Dermis microvascular lymphatic vessel endothelial cell (primary cell): ENCODE measurements at places on chromosomes 12 and 14.
A peak's percentile ranks its signal among the peaks of the same experiment; 100 is the strongest.

DNA sequence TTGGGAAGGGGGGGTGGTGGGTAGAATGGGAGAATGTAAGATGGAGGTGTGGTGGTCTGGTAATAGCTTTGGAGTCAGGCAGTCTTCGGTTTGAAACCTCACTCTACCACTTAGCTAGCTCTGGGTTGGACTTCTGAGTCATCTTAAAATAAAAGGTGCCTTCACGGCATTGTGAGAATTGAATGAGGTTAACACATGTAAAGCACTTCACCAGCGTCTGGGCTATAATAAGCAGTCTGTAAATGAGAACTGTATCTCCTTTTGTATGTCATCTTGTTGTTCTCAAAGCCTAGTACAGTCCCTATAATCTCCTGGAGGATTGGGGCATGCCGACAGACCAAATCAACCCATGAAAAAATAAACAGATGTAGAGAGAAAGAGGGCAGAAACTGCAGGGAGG is 11.2 kb downstream of the C2CD5 start:
- DNase-seq: no peak

- no peak for DNase-seq
Measured at GRCh38 chr14:37179896-37180502, 7.6 kb upstream of the SLC25A21 start.

DNA sequence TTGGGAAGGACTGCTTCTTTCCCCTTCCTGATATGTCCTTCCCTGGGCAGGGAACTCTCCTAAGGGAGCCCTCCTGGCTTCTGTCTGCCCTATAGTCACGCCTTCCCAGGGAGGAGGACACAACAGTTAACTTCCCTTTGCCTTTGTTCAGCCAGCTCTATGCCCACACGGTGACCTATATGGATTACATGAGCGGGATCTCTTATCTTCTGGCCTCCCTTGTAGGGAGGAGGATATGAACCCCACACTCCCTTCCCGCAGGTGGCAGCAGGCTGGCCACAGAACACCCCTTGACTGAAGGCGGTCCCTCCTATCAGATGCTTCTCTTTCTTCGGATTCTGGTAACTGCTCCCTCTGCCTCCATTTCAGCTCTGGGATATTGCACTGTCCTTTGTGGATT is 135.6 kb upstream of the MAX start:
- DNase-seq: no peak

DNA sequence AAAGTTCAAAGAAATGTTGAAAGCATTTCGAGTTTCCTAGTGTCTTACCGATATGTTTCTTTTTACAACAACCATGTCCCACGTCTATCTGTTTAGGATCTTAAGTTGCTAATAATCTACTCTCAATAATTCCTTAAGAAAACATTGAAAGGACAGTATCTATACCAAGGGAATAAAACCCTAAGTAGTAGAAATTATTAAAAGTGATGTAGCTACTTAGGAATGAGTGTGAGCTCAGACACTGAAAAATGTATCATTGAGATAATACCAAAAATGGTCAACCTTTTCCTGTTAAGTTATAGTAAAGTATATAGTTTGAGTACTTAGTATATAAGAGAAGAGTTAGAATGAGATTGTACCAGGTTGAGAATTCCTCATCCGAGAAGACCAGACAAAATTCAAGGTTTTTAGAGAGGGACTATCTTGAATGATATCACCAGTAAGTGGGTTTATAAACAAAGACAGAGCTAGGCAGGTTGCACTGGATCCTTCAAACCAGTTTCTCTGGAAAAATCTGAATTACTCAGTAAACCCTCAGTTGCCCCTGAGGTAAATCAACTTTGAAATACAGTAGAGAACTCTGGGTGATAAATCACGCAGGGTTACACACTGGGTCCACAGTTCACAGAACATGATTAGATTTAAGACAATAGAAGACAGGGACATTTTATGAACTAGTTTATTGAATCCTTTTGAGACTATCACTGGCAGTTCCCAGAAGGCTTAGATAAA is 96.8 kb downstream of the ERGIC2 start:
- no peak for DNase-seq

DNA sequence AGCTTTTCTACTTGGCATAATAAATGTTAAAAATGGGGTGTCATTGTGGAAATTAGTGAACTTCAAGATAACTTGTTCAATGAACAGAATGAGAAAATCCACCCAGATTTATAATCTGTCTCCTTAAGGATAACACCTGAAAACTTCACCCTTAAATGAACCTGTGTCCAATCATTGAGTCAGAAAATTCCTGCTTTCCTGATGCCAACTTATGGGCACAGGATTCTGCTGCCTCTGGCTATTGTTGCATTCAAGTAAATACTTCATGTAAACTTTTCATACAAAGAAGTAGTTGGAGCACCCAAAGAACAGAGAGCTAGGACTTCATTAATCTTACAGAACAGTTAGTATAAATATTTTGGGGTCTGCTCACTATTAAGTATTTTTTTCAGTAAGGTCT is 98.9 kb upstream of the PLEKHA5 start:
- no peak for DNase-seq

GRCh38 chr12:70660620-70661219 is 23.5 kb upstream of the PTPRB start:
- no peak for DNase-seq

GRCh38 chr12:2644683-2645405 is 149.9 kb upstream of the FKBP4 start:
- peak; percentile 56 for DNase-seq

DNA sequence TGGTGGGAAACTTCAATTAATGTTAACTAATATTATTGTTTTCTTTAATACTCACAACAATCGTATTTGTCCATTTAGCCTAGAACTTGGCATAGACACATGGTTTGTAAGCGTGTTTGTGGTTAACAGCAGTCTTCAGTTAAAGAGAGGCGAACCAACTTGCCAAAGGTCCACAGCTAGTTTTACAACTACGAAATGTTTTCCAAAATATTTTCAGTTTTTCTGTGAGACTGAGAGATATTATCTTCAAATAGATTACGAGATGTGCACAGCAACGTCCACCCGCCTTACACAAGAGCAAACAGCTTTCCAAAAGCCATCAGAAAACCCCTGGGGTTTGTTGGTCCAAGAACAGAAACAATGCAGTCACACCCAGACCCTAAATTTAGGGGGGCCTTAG is 58.6 kb upstream of the RASSF3 start:
- no peak for DNase-seq

GRCh38 chr14:57297852-57298251 is 29.1 kb downstream of the AP5M1 start:
- no peak for DNase-seq

GRCh38 chr14:60647081-60647836 is 2.0 kb downstream of the SIX1 start:
- peak; percentile 75 for DNase-seq

DNA sequence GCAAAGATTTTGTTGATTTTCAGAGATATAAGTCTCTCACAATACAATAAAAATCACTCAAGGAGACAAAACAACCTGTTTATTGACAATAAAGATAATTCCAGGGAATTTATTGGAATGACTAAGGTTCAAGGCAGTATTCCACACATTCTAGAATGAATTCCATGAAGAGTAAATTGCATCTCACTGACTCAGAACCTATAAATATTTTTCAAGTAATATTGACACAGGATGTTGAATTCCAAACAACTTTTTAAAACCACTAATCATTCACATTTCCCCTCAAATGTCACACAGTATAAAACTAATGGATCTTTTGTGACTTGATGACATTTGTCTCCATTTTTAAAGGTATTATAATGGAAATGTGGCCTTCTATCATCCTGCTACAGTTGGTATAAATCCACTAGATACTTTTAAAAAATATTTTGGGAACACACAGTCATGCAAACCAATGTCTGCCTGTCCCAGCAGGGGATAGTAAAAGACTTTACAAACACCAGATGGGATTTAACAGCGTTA is 42.1 kb upstream of the LGR5 start:
- DNase-seq: no peak

- DNase-seq: no peak
Measured at GRCh38 chr12:4251216-4251891, 22.2 kb upstream of the CCND2 start.

- no peak for DNase-seq
Measured at GRCh38 chr12:112023759-112024396, 10.7 kb downstream of the ERP29 start.

DNA sequence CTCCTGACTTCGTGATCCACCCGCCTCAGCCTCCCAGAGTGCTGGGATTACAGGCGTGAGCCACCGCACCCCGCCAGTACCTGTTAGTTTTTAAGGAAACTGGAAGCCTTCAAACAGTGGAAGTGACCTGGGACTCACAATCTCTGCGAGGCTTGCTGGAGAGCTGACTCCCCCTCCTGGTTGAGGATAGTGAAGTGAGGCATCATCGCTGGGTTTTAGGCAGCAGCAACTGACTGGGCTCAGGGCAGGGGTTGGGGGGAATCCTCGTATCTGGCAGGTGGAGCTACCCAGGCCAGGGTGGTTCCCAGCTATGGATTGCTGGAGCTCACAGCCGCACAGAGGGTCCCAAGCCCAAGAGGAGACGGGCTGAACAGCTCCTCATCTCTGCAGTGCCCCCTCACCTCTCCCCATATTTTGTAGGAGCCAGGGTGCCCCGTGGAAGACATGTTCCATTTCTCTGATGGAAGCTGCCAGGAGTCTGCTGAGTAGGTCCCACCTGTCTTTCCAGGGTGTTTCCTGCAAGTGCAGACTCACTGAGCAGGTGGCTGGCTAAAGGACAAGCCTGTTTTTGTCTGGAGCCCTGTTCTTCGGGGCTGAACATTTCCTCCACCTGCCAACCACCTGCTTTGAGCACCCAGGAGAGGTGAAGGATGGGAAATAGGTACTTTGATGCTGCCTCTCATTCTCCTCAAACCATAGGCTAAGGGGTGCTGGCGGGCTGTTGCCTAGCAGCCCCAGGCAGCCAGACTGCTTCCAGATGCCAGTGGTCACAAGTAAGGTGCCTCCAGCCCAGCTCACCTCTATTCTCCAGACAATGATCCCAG is 3.1 kb downstream of the AVIL start:
- no peak for DNase-seq

- DNase-seq: no peak
Measured at GRCh38 chr14:59920378-59920683, 387 bp downstream of the LRRC9 start.

DNA sequence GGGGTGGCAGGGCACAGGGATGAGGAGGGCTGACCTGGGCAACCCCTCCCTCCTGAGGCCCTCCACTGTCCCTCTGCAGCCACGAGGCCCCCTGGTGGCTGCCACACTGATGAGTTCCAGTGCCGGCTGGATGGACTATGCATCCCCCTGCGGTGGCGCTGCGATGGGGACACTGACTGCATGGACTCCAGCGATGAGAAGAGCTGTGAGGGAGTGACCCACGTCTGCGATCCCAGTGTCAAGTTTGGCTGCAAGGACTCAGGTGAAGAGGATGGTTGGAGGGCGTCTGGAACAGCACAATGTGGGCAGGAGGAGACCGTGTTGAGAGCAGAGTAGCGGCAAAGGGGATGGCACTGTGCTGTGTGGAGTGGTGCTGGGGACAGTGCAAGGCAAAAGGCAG is 25.7 kb upstream of the LRP1-AS start:
- DNase-seq: peak; percentile 7

DNA sequence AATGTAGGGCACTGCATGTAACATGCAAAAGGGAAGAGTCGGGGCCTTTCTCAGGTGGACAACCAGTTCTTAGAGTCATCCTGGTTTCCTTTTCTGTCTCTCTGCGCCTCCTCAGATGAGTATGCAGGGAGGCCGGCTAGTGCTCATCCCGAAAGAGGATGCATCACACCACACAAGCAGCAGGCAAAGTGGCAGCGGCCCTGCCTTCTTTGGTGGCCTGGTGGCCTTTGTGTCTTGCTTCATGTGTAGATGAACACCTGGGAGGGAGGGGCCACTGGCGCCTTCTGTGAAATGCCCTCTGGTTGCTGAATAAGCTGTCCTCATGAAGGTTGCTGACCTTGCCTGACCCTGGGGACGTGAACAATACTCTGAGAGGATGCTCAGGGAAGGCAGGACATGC is 18.0 kb downstream of the SLC24A4 start:
- no peak for DNase-seq

GRCh38 chr12:46233423-46233822 is 35.4 kb downstream of the SLC38A1 start:
- DNase-seq: peak; percentile 35

- DNase-seq: no peak
Measured at GRCh38 chr14:36662258-36662542, 540 bp downstream of the PAX9 start.

- DNase-seq: no peak
Measured at GRCh38 chr14:32693114-32693513, 245.6 kb upstream of the NPAS3 start.

DNA sequence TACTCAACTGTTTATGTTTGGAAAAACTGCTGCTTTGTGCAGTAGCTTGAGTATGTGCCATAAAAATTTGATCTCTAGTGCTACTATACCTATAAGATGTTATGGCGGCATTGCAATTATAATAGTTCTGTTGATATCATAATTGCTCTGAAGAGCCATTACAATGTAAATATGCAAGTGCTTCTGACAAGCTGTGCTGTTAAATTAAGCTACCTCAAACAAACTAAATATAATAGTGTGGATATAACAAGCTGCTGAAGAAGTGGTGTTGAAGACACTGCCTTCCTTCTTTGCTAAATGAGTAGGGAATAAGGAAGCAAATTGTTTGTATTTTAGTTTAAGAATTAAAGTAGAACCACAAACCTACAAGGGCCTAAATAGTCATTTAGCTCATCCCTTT is 301.0 kb upstream of the MIS18BP1 start:
- DNase-seq: no peak

DNA sequence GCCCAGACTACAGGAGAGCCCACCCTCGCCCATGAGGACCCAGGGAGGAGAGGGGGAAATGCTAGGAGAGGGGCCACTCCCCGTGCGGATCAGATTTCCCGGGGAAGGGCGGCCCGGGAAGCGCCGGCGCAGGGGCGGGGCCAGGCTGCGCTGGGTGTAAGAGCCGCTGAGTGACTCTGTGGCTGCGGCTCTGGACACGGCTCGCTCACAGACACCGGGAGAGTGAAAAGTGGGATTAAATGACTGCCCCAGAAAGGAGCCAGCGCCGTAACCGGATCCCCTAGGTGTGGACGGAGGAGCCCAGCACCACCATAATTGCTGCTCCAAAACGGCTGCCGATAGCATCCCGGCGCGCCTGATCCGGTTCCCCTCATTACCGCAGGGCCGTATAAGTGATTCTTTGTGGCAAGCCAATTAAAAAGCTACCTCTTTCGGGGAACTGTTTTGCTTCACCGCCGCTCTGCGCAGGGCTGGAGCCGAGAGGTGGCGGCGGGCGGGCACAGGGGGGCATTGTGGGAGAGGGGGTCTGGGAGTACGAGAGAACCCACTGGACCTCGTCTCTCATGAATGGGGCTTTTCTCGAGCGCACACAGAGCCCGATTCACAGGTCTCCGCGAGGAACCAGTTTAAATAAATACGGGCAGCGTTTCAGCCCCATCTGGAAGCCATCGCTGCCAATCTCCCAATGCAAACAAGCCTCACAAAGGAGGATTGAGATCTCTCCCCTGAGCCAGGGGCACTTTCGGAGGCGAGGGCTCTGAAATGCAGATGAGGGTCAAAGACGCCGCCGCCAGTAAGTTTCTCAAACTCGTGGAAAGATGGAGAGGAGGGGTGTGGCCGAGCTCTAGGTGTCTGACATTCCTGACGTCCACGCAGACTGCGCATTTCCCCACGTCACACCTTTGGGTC is 2.5 kb downstream of the COL2A1 start:
- DNase-seq: peak; percentile 49

GRCh38 chr12:12267742-12268200 is 927 bp upstream of the LRP6 start:
- DNase-seq: no peak
